ENCODE measurements at places on chromosomes 13 and 19.

DNA sequence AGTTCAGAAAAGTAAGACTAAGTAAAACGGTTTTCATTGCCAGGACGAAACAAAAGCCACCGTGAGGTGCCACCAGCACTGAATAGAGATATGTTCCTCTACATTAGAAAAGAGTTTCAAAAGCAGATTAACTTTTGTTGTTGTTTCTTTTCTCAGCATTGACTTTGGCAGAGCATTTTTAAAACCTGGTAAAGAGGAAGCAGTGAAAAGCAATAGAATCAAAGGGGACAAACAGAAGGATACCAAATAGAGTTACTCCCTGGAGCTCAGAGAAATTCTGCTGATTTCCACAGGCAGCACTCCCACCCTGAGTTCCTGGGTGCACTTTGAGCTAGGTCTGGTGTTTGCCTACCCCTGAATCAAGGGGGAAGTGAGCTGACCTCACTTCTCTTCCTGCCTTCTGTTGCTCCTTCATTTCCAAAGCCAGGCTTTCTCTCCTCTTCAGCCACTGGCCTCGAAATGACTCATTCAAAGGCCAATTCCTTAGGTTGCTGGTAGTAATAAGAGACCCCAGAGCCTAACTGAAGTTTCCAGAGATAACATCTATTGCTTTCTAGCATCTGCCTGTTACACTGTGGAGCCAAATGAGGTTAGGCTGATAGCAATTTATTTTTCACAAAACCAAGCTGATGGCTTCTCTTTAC, 11.3 kb upstream of the ERICH6B start:
- DNase-seq = no peak

- peak; percentile 88 for DNase-seq
Observed at GRCh38 chr19:940591-941291, 14.9 kb downstream of the ARID3A start.

DNA sequence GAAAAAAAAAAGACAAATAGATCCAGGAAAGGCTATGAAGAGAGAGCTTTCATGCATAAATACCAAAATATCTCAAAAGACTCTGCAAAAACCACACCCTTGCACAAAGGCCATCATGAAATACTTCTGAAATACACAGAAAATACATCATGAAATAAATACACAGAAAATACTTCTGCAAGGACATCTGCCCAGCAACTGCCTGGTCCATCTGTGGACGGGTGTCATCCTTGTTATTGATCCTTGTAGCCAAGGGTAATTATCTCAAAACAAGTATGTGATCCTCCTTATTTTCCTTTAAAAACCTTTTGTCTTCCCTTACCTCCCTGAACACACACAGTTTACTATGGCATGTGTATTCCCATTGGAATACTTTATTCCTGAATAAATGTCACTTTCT, 6.9 kb downstream of the USPL1 start:
- DNase-seq = no peak

GRCh38 chr13:93861818-93862217, 617.7 kb downstream of the DCT start:
- peak; percentile 7 for DNase-seq

- no peak for DNase-seq
Observed at GRCh38 chr19:11034449-11035213, 54.6 kb upstream of the LDLR start.

- DNase-seq = no peak
Observed at GRCh38 chr19:791007-791566, 6.2 kb upstream of the PTBP1 start.

DNA sequence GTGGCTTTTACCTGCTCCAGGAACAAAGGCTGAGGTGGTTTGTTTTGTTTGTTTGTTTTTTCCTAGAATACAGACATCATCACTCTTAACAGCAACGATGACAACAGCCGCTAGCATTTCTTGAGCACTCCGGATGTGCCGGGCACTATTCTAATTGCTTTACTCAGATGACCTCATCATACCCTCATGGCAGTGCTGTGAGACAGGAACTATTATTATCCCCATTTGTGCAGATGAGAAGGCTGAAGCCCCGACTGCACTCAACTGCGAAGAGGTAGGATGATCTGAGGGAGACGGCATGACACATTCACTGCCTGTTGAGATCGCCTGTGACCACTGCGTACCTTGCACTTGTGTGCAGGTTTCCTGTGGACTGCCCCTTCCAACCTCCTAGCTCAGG, 66.5 kb downstream of the CCDC70 start:
- no peak for DNase-seq

GRCh38 chr19:13052447-13053175, 50.0 kb downstream of the LYL1 start:
- no peak for DNase-seq

DNA sequence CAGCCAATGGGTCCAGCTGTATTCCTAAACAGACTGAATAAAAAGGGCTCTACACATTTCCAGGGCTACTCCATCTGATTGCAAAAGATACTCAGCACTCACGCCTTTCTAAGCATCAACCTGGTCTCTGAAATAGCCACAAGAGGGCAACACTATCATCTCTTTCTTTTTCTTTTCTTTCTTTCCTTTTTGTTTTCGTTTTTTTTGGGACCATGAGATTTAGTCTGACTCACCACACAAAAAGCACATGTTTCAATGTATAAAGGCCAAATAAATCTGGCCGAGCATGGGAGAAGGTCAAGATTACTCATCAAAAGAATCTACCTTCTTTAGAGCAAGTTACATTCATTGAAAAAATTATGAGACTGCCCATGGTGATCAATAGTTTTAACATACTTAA, 805.6 kb upstream of the ARGLU1 start:
- DNase-seq = peak; percentile 5

- DNase-seq = no peak
Observed at GRCh38 chr19:43527860-43528622, 1.0 kb upstream of the ETHE1 start.

DNA sequence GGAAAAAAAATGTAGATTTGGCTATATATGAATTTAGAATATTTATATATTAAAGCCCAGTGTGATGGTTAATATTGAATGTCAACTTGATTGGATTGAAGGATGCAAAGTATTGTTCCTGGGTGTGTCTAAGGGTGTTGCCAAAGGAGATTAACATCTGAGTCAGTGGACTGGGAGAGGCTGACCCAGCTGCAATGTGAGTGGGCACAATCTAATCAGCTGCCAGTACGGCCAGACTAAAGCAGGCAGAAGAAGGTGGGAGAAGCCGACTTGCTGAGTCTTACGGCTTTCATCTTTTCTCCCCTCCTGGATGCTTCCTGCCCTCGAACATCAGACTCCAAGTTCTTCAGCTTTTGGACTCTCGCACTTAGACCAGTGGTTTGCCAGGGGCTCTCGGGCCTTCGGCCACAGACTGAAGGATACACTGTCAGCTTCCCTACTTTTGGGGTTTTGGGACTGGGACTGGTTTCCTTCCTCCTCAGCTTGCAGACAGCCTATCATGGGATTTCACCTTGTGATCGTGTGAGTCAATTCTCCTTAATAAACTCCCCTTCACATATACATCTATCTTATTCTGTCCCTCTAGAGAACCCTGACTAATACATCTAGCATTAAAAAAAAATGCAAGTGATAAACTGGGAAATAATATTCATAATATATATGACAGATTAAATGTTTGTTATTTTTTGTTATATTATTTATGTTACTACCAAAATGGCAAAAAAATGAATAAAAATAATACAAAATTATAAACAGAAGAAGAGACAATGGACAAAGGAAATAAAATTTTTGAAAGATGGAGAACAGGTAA, 122.4 kb downstream of the DLEU7 start:
- DNase-seq = peak; percentile 28

DNA sequence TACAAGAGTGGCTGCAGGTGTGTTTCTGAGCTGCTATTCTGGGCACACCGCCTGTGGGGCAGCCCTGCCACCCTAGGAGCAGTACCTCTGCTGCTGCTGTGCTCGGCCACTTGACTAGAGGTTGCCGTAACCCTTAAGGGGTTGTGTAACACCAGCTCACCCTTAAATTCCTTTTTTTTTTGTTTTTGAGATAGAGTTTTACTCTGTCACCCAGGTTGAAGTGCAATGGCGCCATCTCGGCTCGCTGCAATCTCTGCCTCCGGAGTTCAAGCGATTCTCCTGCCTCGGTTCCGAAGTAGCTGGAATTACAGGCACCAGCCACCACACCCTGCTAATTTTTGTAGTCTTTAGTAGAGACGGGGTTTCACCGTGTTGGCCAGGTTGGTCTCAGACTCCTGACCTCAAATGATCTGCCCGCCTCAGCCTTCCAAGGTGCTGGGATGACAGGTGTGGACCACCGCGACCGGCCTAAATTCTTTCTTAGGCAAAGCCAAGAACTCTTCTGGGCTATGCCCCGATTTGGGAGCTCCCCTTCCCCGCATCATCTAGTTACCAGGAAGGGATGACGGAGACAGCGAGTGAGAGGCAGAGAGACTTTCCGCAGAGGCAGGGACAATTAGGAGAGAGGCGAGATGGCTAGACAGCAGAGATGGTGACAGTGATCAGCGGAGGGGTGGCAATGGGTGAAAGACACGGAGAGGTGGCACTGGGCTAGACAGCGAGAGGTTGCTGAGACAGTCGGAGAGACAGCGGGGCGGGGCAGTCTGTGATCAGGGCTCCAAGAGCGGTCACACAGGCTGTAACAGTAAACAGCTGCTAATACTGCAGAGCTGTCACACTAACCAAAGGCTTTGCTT, 4.4 kb upstream of the LILRA5 start:
- DNase-seq = no peak

DNA sequence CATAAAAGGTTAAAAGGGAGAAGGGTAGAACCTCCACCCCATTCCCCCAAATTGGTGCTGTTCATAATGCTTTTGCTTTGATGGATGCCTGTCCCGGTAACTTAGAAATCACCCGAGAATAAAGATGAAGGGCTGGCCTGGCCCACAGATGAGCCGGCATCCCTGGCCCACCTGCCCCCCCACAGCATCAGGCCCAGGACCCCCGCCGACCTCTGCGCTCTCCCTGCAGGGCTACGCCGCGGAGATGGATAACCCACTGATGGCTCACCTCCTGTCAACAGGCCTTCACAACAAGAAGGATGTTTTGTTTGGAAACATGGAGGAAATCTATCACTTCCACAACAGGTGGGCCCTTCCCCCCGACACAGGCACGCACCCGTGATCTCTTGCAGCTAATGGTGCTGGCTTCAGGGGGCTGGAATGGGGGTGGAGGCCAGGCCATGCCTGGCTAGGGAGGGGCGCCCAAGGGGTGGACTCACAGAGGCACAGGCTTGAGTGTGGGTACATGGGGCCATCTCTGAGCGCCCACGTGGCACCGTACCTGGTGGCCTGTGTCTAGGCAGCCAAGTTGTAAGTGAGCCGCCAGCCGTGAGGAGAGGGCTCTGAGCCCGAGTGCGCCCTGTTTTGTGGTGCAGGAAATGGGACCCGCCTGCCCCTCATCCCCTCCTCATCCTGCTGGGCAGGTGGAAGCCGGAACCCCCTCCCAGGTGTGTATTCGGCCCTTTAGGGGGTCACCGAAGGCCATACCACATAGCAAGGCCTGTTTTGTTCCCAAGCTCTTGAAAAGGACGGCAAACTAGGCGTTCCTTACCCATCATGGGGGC, 23.2 kb upstream of the F7 start:
- no peak for DNase-seq

GRCh38 chr13:64505336-64505910, 2724.7 kb downstream of the PCDH9 start:
- DNase-seq = no peak

DNA sequence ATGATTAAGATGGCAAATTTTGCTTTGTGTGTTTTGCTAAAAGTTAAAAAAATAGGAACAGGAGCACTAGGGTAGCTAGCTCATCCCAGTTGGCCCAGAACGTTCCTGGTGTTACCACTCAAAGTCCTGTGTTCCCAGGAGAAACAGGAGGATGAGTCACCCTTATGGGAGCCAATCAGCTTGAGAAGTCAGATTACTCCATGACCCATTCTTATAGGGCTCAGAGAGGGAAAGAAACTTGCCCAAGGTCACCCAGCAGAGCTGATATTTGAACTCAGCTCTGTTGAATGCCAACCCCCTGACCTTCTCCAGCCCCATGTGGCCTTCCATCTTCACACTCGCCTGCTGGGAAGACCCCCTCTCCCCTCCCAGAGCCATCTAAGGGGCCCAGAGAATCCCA, 13.0 kb downstream of the NMRK2 start:
- no peak for DNase-seq

DNA sequence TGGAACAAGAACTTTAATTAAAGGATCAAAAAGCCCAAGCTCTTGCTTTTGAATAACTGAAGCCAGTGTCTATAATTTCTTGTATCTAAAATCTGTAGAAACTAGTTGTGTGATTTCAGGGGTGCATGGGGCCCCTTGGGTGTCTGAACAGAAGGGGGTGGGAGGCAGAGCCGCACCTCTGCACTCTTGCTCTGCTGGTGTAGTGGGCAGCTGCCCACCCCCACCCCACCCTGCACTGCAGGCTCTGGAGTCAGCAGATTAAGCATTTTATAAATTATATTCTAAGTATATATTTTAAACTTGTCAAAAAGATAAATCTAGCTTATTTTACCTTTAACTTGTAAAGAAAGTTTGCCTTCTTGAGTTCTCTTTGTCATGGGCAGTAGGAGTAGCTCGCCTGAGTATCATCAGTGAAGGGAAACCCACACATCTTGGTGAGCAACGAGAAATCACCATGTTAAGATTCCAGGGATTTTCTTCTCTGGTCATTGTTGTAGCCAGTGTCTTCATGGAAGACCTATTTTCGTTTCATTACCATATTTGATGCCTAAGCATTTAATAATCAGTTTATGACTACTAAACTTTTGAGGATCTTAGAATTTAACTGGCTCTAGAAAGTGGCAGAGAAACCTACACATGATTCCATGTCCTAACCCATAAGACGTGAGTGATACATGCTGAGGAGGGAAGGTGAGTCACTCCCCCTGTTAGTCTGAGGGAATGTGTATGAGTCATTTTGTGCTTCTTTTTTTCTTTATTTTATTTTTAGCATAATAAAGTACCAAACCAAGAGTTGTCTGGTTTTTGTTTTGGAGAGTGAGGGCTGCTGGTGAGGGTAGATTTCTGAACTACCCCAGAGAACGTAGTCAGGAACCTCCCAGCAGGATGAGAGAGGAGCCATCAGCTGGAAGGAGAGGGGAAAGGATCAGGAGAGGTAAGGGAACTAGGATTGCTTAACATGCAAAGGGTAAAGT, 7.7 kb downstream of the UBE2L5 start:
- DNase-seq = peak; percentile 74

DNA sequence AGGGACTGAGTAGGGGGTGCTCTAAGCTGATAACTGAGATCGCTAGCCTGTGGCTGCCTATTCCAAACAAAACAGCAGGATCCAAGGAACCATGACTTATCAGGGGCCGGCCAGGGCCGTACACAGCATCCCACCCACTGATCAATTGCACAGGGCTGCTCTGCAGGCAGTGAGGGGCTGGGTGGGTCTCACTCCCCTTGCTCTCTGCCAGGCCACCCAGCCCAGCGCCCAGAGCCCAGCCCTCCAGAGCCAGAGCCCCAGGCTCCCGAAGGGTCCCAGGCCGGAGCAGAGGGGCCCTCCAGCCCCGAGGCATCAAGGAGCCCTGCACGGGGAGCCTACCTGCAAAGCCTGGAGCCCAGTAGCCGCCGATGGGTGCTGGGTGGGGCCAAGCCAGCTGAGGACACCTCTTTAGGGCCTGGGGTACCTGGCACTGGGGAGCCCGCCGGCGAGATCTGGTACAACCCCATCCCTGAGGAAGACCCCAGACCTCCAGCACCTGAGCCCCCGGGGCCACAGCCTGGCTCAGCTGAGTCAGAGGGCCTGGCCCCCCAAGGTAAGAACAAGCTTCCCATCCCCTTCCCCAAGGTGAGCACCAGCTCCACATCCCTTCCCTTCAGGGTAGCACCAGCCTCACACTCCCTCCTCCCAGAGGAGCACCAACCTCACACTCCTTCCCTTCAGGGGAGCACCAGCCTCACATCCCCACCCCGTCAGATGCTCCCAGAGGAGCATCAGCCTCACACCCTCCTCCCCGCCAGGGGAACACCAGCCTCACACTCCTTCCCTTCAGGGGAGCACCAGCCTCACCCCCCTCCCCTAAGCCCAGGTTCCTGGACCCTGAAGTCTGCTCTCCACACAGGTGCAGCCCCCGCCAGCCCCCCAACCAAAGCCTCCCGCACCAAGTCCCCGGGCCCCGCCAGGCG, 1.9 kb downstream of the SYDE1 start:
- DNase-seq = no peak
